Spinal cord (tissue), 10 donors: ENCODE measurements at places on chromosomes 3 and 15. TPM values are rescaled to one million over a fixed set of nuclear protein-coding genes. Genes with fewer than 3 reads are reported as not detected.

- H3K4me1 ChIP-seq: peaks cover 12% of the 10 kb centered on the region
- H3K4me3 ChIP-seq: no peak overlapping the region
- no peaks in the 10 kb centered on the region for H3K36me3 ChIP-seq
- peaks cover 2% of the 10 kb centered on the region for H3K27me3 ChIP-seq
Measured at GRCh38 chr15:68570974-68571373, 7.8 kb upstream of the CORO2B start.

- H3K27me3 ChIP-seq: no peaks in the 10 kb centered on the region
- H3K4me3 ChIP-seq: peak within 1 kb of the TSS; percentile 97
- H3K4me1 ChIP-seq: no peaks in the 10 kb centered on the region
- H3K36me3 ChIP-seq: peaks cover 10% of the 10 kb centered on the region
- DNase-seq: peak; percentile 90
Measured at GRCh38 chr3:160565442-160566403, at the start of gene KPNA4. Gene KPNA4 (minus strand): TSS chr3:160565571. CDS start chr3:160565282, 289 bp downstream.

- H3K27me3 ChIP-seq: no peaks in the 10 kb centered on the region
- H3K4me3 ChIP-seq: no peak overlapping the region
- peaks cover 40% of the 10 kb centered on the region for H3K36me3 ChIP-seq
- peak overlapping the region; percentile 79 for H3K27ac ChIP-seq
- DNase-seq: peak; percentile 95
- peaks cover 51% of the 10 kb centered on the region for H3K4me1 ChIP-seq
Measured at GRCh38 chr3:14452740-14453710, 50.6 kb downstream of the SLC6A6 start.

GRCh38 chr3:56621681-56622080, 61.4 kb downstream of the TASOR start:
- no peak overlapping the region for H3K4me3 ChIP-seq
- H3K4me1 ChIP-seq: no peaks in the 10 kb centered on the region
- no peak for DNase-seq
- no peak overlapping the region for H3K27ac ChIP-seq
- H3K36me3 ChIP-seq: peaks cover 16% of the 10 kb centered on the region
- H3K27me3 ChIP-seq: no peaks in the 10 kb centered on the region

- no peak for DNase-seq
- no peaks in the 10 kb centered on the region for H3K4me1 ChIP-seq
- no peak overlapping the region for H3K27ac ChIP-seq
- H3K4me3 ChIP-seq: no peak overlapping the region
- H3K27me3 ChIP-seq: no peaks in the 10 kb centered on the region
- H3K36me3 ChIP-seq: no peaks in the 10 kb centered on the region
Measured at GRCh38 chr15:98628216-98628615, 20.1 kb upstream of the IGF1R start.

GRCh38 chr3:23548706-23549105, 257.0 kb upstream of the UBE2E1 start:
- no peak overlapping the region for H3K4me3 ChIP-seq
- no peaks in the 10 kb centered on the region for H3K4me1 ChIP-seq
- H3K36me3 ChIP-seq: no peaks in the 10 kb centered on the region
- H3K27me3 ChIP-seq: no peaks in the 10 kb centered on the region

DNA sequence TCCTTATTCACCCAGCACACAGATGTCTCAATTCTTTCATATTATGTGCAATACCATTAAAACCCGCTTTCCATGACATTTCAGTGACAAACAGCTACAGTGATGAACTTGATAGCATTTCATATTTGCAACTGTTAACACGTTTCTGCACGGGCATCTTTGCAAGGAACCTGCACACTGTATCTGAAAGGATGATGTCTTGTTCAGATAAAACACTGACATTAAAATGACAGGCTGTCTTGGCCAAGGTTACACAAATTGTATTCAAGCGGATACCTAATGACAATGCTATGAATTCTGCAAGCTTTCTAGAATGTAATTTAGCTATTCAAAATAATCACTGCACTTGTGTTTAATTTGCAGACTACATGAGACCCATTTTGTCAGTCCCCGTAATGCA, 529.2 kb downstream of the FOXP1 start:
- H3K4me1 ChIP-seq: peaks cover 6% of the 10 kb centered on the region
- H3K4me3 ChIP-seq: no peak overlapping the region
- no peaks in the 10 kb centered on the region for H3K36me3 ChIP-seq

The HRG gene
- total RNA-seq: not detected

The CCR8 gene
- total RNA-seq: not detected

The PRTG gene
- total RNA-seq: 11.9 TPM

The HRH1 gene
- 21.3 TPM for total RNA-seq

The LSAMP gene
- total RNA-seq: 69.4 TPM
